Natural killer cell (primary cell): ENCODE measurements at places on chromosomes 16 and 17.

DNA sequence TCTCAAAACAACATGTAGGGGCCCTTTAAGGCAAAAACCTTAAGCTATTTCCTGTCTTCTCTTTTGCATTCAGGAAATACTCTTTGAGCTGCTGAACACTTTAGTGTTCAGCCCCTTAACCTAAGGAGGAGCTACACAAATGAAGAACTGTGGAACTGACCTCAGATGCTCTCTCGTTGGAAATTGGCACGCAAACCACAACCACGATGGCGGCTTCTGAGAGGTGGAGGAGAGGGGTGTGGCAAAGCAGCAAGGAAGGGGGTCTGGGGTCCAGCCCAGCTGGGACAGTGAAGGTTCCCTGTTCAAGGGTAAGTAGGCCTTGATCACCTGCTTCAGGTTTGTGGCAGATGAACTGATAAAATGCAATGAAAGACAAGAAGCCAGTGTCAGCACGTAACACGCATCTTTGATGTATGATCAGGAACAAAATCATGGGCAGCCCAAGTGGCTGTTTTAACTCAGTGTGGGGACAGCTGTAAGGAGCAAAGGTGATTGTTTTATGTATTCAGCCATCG, 291.6 kb upstream of the TNRC6C start:
- peak overlapping the region; percentile 83 for H3K27ac ChIP-seq
- peak; percentile 91 for DNase-seq
- peak overlapping the region; percentile 42 for H3K4me3 ChIP-seq

- no peaks in the 10 kb centered on the region for H3K36me3 ChIP-seq
- H3K27ac ChIP-seq, result no peak overlapping the region
- no peak for DNase-seq
- peaks cover 5% of the 10 kb centered on the region for H3K27me3 ChIP-seq
- H3K4me3 ChIP-seq, result no peak overlapping the region
- no peaks in the 10 kb centered on the region for H3K4me1 ChIP-seq
Measured at GRCh38 chr16:4293822-4294457, 21.1 kb upstream of the TFAP4 start.

DNA sequence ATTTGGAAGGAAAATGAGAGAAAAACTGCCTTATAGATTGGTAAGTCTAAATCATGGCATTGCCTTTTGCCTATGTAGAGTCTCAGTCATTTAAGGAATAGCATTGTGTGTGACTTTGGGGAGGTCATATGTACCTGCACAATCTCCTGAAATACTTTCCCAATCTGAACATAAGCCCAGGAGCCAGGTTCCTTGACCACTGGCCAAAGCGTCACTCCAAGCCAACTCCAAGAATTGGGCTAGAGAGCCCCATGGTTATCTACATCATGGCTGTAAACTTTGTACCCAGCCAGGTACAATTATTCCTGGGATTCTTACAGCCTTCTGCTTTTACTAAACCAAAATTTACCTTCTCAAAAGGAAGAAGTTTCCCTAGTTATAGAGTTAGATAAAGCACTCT, 40.8 kb upstream of the MED13 start:
- no peak overlapping the region for H3K27ac ChIP-seq
- H3K4me3 ChIP-seq, result no peak overlapping the region
- H3K4me1 ChIP-seq, result no peaks in the 10 kb centered on the region
- DNase-seq, result no peak

- no peaks in the 10 kb centered on the region for H3K36me3 ChIP-seq
Measured at GRCh38 chr16:77289331-77289809, 90.2 kb downstream of the SYCE1L start.

GRCh38 chr16:12228602-12229499, 252.3 kb downstream of the SNX29 start:
- no peaks in the 10 kb centered on the region for H3K27me3 ChIP-seq
- DNase-seq, result no peak
- no peaks in the 10 kb centered on the region for H3K36me3 ChIP-seq
- H3K4me3 ChIP-seq, result no peak overlapping the region
- H3K27ac ChIP-seq, result no peak overlapping the region
- H3K4me1 ChIP-seq, result no peaks in the 10 kb centered on the region

- DNase-seq, result no peak
- H3K27ac ChIP-seq, result no peak overlapping the region
- H3K36me3 ChIP-seq, result peaks cover 26% of the 10 kb centered on the region
- peak overlapping the region; percentile 84 for H3K4me3 ChIP-seq
Measured at GRCh38 chr16:58001781-58002415, 691 bp downstream of the USB1 start.
